ENCODE measurements at places on chromosomes 3 and 15. TPM values are rescaled to one million over a fixed set of nuclear protein-coding genes. Genes with fewer than 3 reads are reported as not detected.

The MYO5C gene
- total RNA-seq, result 0.94 TPM

- no peak for DNase-seq
- peaks cover 8% of the 10 kb centered on the region for H3K36me3 ChIP-seq
- no peak overlapping the region for H3K27ac ChIP-seq
- peaks cover 20% of the 10 kb centered on the region for H3K4me1 ChIP-seq
Observed at GRCh38 chr3:44960387-44961026, 15.5 kb downstream of the ZDHHC3 start.

- H3K27ac ChIP-seq, result peak overlapping the region; percentile 77
- H3K4me3 ChIP-seq, result peak overlapping the region; percentile 44
- DNase-seq, result no peak
- H3K36me3 ChIP-seq, result peaks cover 15% of the 10 kb centered on the region
Observed at GRCh38 chr3:66469220-66469640, 31.6 kb downstream of the LRIG1 start.

GRCh38 chr3:170553788-170554757 is 31.8 kb downstream of the SLC7A14 start:
- H3K27me3 ChIP-seq, result peaks cover 59% of the 10 kb centered on the region
- no peaks in the 10 kb centered on the region for H3K4me1 ChIP-seq
- H3K36me3 ChIP-seq, result no peaks in the 10 kb centered on the region

- peaks cover 18% of the 10 kb centered on the region for H3K36me3 ChIP-seq
- H3K4me1 ChIP-seq, result peaks cover 6% of the 10 kb centered on the region
- no peak overlapping the region for H3K4me3 ChIP-seq
- H3K27ac ChIP-seq, result no peak overlapping the region
- DNase-seq, result no peak
Observed at GRCh38 chr3:195284842-195285241, 13.9 kb upstream of the XXYLT1 start.

GRCh38 chr15:44780608-44781007 is 44.3 kb downstream of the TRIM69 start:
- H3K27me3 ChIP-seq, result no peaks in the 10 kb centered on the region
- DNase-seq, result no peak
- H3K36me3 ChIP-seq, result peaks cover 2% of the 10 kb centered on the region
- no peak overlapping the region for H3K27ac ChIP-seq

DNA sequence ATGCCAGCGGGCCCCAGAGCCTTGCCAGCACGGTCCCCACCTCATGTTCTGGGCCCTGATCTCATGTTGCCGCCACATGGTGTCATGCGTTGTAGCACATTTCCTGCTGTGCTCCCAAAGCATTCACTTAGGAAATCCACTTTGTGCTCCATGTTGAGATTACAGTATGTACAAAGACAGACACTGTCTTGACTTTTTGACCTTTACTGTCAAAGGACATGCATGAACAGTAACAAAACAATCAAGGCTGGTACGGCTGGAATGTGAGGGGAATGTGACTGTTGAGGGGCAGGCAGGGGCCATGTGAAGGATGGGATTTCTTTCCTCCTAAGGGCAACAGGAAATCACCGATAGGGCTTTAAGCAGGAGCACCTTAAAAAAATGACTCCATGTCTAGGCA is 53.3 kb upstream of the RPL32 start:
- H3K4me3 ChIP-seq, result no peak overlapping the region
- H3K27ac ChIP-seq, result no peak overlapping the region
- no peak for DNase-seq
- H3K36me3 ChIP-seq, result peaks cover 6% of the 10 kb centered on the region
- peaks cover 23% of the 10 kb centered on the region for H3K27me3 ChIP-seq
